Left renal cortex interstitium (tissue), 4 donors: ENCODE measurements at places on chromosomes 1 and 21. TPM values are rescaled to one million over a fixed set of nuclear protein-coding genes. Genes with fewer than 3 reads are reported as not detected.

Gene CD5L
- polyA plus RNA-seq: 0.28 TPM

Gene LCK
- 4.3 TPM for polyA plus RNA-seq

DNA sequence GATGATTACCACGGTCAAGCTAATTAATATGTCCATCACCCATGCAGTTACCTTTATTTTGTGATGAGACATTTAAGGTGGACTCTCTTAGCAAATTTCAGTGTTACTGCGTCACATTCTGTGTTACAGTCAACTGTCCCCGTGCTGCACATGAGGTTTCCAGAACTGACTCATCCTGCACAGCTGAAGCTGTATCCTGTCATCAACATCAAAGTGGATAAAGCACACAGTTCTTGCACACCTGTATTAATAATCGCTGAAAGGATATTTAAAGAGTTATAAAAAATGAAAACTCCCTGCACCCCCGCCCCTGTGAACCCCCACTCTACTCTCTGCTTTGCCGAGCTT is 3.4 kb upstream of the KRTAP10-5 start:
- no peak for DNase-seq

DNA sequence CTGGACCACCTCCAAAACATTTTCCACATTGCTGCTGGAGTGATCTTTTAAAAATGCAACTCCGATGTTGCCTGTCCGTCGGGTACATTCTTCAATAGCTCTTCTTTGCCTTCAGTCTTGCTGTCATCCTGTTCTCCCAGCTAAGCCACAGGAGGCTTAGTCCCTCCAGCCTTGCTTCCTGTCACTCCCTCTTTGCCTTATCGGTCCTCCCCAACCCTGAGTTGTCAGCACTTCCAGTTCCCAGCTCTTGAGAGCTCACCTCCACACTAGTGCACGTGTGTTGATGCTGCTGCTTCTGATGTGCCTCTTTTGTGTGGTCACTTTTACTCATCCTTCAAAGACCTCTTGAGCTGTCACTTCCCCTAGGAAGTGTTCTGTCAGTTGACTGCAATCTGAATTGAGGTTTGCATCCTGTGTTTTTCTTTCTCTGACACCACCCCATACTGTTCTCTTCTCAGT is 15.3 kb downstream of the UCK2 start:
- no peak for DNase-seq

DNA sequence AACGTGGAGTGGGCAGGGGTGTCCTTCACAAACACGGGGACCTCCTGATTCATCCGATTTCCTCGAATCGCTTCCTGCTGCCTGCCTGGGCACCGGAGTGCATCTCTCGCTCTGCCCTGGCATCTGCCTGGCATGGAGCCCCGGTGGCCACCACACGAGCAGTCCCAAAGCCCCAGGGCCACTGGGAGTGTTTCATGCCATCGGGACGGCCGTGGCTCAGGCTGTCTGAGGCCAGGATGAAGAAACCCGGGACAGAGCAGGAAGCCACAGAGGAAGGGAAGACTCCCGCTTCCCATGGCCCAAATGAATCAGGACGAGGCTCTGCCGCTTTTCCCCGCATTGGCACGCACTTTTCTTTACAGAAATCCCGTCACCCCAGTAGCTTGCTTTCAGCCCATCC is 32.4 kb downstream of the MEGF6 start:
- DNase-seq: no peak

GRCh38 chr1:166951050-166951449 is 24.3 kb downstream of the ILDR2 start:
- no peak for DNase-seq

DNA sequence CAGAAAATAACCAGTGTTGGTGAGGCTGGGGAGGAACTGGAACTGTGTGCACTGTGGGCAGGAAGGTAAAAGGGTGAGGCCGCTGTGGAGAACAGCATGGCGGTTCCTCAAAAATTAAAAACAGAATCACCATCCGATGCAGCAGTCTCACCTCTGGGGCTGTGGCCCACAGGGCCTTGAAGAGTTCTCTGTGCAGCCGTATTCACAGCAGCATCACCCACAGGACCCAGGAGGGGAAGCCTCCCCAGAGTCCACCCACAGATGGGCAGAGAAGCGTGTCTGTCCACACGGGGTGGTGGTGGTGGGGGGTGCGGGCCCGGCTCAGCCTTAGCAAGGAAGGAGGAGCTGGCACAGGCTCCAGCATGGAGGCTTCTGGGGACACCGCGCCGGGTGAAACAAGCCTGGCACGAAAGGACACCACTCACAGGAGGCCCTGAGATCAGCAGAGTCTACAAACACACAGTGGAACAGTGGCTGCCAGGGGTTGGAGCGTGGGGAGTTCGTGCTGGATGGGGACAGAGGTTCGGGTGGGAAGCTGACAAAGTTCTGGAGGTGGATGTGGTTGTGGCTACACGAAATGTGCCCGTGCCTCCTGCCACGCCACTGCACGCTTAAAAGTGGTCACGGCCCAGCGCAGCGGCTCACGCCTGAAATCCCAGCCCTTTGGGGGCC is 11.5 kb downstream of the MORN1 start:
- DNase-seq: no peak
